ENCODE measurements at places on chromosomes 3 and 15.

- DNase-seq = no peak
These were observed 85.6 kb upstream of the PIAS1 start for GRCh38 chr15:67968564-67968963.

GRCh38 chr3:37670961-37671483 is 190.7 kb upstream of the CTDSPL start:
- DNase-seq = no peak

DNA sequence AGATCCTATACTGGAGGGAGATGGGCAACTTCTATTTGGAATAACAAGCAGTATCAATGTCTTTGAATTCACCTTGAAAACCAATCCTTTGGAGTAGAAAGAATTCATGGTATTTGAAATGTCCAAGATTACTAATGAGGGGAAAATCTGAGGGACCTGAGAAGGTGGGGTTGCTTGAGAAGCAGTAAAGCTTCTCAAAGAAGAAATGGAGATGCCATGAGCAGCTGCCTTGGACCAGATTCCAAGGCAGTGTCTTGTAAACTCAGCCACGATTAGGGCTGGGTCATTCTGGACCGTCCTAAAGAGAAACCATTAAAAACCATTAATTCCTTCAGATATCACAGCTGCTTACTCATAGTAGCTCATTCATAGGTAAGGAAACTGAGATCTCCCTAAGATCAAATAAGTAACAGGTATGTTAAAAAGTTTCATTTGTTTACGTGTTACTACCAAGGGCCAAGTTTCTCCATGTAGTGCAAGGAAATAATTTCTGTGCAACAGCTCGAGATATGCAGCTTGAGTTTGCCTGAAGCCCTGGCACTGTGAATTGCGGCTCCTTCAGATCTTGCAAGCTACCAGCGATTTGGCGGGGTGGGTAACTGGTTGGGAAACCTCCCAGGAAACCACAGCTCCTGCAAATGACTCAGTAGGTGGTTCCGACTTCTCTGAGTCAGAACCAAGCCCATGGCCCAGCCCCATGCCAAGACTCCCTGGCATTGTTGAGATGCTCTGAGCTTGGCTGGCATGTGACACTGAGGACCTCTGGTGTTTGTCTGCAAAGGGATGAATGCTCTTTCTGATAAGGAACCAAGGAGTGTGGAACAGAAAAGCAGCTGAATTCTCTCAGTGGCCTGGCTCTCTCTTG is 296.8 kb downstream of the RORA start:
- no peak for DNase-seq

DNA sequence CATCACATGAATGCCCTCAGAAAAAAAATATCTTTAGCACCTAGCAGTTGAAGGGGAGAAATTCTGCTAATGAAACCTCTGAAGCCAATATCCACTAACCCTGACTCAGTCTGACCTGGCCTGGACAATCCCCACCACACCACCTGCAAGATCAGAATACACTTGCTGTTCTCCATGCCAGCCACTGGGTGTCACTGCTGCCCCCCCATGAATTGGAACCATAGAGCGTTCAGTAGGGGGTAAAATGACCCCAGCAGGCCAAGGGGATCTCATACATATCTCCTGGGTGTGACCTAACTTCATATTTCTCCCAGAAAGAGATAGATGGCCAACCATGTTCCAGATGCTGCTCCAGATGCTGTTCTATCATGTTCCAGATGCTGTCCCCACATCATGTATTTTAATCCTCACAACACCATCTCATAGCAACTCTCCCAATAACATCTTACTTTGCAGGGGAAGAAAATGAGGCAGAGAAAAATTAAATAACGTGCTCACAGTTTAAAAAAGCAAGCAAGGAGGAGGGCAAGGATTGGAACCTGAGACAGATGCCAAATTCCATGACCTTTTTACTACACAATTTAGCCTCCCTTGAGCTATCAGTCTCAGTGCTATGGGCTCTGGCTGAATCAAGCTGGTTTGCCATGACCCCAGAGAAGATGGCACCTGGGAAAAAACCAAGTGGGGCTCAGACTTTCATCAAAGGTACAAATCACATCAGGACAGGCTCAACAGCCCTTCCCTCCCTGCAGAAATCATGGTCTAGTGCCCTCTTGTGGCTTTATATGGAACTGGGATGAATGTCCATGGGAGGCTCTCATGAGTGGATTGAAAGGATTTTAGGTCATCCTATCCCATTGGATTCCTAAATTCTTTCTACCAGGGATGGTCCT is 12.4 kb downstream of the NTRK3 start:
- DNase-seq = no peak

GRCh38 chr15:82931221-82931620 is 21.3 kb downstream of the HOMER2 start:
- no peak for DNase-seq

GRCh38 chr3:6444888-6445658 is 415.8 kb upstream of the GRM7 start:
- DNase-seq = no peak

- DNase-seq = no peak
These were observed 265.5 kb upstream of the TBC1D5 start for GRCh38 chr3:18007980-18008379.

- no peak for DNase-seq
These were observed 163.6 kb downstream of the SERPINI1 start for GRCh38 chr3:167899093-167899492.

- no peak for DNase-seq
These were observed 36.5 kb upstream of the SPTBN5 start for GRCh38 chr15:41930221-41930866.

DNA sequence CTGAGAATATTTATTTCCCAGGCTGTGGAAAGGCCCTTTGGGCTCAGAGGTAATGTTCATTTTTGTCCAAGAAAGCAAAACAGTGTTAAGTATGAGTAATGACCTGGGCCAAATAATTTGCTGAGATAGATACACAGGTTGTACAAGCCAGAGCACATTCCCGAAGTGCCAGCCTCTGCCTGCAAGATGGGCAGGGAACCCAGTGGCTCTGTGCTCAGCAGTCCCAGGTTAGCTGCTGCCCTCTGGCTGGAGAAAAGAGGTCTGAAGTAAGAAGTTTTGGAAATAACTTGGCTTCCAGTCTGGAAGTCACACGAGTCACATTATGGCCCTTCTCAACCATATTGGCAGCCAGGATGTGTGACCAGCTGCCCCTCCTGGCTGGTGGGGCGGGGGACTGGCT is 20.2 kb downstream of the MYZAP start:
- no peak for DNase-seq

DNA sequence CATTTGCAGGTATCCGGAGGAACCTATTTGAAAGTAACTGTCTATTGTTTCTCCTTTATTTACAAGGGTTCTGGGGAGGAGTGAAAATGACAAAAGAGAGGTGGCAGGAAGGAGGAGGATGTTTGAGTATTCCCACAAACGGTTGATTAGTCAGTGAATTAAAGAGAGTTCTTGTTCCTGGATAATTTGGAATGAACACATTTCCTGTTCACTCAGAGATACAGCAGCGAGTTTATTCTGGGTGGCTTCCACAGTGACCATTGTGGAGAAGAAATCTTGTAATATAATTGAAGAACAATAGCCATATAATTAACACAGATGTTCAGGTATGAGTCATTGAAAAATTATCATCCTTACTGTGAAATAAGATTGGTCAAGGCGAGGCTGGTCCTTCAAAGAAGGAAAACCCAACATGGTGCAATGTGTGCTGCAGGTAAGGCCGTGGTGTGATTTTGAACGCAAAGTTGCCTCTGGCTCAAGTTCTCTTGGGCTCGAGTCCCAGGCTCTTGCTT is 77.3 kb downstream of the NFKBIZ start:
- DNase-seq = no peak

GRCh38 chr15:100592898-100593297 is 9.1 kb downstream of the LINS1 start:
- DNase-seq = no peak

- DNase-seq = no peak
These were observed 18.0 kb downstream of the LRRK1 start for GRCh38 chr15:100937171-100937570.

GRCh38 chr15:29838352-29839010 is 16.2 kb upstream of the TJP1 start:
- DNase-seq = no peak

DNA sequence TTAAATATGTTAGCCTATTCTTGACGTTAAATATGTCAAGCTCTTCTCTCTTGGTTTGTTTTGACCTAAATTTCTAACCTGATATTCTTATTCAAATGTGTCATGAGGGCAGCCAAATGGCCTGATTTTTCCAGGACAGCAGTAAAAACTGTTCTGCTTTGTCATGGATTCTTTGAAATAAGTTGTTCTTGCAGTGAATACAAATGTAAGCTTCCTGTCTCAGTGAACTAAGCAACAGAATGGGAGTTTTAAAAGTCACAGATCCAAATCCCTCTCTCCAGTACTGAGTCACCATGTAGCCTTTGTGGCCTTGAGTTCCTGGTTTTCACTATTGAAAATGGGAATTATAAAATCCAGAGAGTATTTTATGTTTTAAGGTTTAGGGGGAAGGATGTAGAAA is 301.8 kb downstream of the NLGN1 start:
- DNase-seq = no peak

GRCh38 chr3:184812662-184813042 is 686 bp downstream of the VPS8 start:
- DNase-seq = no peak

GRCh38 chr3:150426292-150426691 is 18.2 kb downstream of the TSC22D2 start:
- no peak for DNase-seq

GRCh38 chr3:195052939-195053338 is 218.0 kb downstream of the XXYLT1 start:
- DNase-seq = no peak

DNA sequence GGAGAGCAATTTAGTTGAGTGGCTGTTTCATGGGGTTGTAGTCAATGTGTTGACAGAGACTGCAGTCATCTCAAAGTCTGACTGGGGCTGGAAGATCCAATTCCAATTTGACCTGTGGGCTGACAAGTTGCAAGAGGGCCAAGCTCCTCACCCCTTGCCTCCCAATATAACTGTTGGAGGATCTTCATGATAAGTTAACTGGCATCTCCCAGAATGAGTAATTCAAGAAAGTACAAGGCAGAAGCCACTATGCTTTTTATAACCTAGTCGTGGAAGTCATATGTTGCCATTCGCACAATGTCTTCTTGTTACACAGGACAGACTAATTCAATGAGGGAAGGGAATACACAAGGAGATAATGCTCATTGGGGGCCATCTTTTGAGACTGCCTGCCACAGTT is 29.1 kb downstream of the GPR15 start:
- DNase-seq = no peak

- no peak for DNase-seq
These were observed 87.8 kb downstream of the RSL24D1 start for GRCh38 chr15:55108858-55109518.

GRCh38 chr3:65924762-65925161 is 114.0 kb downstream of the MAGI1 start:
- no peak for DNase-seq

GRCh38 chr3:172604895-172605646 is 81.8 kb upstream of the TNFSF10 start:
- no peak for DNase-seq

GRCh38 chr15:89206908-89207331 is 14.5 kb downstream of the RLBP1 start:
- no peak for DNase-seq

GRCh38 chr3:127043041-127043641 is 60.2 kb downstream of the PLXNA1 start:
- no peak for DNase-seq

- DNase-seq = no peak
These were observed 18.8 kb upstream of the JMJD7 start for GRCh38 chr15:41809121-41809520.

- DNase-seq = no peak
These were observed 56.4 kb downstream of the PLAAT1 start for GRCh38 chr3:193297421-193297820.

DNA sequence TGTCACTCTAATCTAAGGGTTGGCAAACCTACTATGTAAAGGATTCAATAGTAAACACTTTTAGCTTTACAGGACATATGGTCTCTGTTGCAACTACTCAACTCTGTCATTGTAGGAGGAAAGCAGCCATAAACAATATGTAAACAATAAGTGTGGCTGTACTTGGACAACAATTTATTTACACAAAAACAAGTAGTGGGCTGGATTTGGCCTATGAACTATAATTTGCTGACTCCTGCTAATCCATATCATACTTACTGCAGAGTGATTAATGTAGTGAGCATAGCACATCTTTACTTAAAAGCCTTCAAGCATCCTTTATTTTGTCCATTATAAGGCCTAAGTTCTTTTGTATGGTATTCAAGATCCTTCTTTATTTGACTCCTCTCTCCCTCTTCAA is 441.9 kb downstream of the ZIC1 start:
- DNase-seq = no peak

GRCh38 chr15:65902373-65902772 is 33.1 kb downstream of the RAB11A start:
- no peak for DNase-seq

- DNase-seq = no peak
These were observed 232.8 kb upstream of the TPRG1 start for GRCh38 chr3:188938999-188939398.

GRCh38 chr3:57617739-57618138 is 20.6 kb upstream of the ARF4 start:
- DNase-seq = no peak

- no peak for DNase-seq
These were observed 91.8 kb downstream of the MRPL46 start for GRCh38 chr15:88375234-88375927.

DNA sequence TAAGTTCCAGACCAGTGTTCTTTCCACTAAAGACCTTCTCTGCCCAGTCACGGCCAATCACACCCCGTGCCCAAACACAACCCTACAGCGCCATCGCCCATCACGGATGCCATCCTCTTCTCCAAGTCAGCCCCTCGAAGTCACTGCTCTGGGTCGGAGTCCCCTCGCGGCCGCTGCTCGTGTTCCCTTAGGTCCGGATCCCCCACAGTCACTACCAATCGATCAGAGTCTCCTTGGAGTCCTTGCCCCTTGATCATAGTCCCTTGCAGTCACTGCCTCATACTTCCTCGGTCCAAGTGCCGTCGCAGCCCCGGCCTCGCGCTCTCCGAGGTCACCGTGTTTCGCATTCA is 461 bp downstream of the PCYT1A start:
- no peak for DNase-seq

GRCh38 chr15:91447991-91448644 is 348.1 kb downstream of the SV2B start:
- DNase-seq = no peak

Data from NCI-H2081 treated with DMSO at 0.1 percent for 48 hours (cell line).